Activated CD4-positive, alpha-beta T cell treated with anti-CD3 and anti-CD28 coated beads, Interleukin-2, amount 50 U/mL, for 4 hours (primary cell): ENCODE measurements at places on chromosomes 13 and 19.

DNA sequence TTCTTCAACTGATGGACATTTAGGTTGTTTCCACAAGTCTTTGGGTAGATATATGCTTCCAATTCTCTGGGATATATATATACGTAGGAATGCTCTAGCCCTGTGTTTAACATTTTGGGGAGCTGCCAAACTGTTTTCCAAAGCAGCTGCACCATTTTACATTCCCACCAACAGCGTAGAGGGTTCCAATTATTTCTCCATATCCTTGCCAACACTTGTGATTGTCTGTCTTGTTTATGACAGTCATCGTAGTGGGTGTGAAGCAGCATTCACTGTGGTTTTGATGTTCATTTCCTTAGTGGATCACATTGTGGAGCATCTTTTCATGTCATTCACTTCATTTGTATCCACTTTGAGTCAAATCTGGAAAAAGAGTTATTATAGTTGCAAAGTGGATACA, 4.7 kb upstream of the CBLC start:
- no peak for DNase-seq

- no peak for DNase-seq
Measured at GRCh38 chr13:29799041-29799440, 51.4 kb downstream of the UBL3 start.

DNA sequence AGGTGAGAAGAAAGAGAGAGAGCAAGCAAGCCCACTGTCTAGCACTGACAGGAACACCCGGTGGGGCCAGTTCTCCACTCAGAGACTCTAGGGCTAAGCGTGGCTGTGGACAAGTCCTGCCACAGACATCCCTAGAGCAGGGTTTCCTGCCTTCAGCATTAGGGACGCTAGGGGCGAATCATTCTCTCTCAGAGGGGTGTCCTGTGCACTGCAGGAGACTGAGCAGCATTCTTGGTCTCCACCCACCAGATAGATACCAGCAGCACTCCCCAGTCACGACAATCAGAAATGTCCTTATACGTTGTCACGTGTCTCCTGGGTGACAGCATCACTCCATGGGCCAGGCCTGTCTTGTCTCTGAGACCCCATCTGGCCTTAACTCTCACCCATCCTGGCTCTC, 1.5 kb downstream of the OR10H1 start:
- DNase-seq: no peak

- no peak for DNase-seq
Measured at GRCh38 chr13:39154041-39154440, 115.8 kb downstream of the NHLRC3 start.

GRCh38 chr13:77760893-77761292, 63.4 kb downstream of the SLAIN1 start:
- DNase-seq: no peak

DNA sequence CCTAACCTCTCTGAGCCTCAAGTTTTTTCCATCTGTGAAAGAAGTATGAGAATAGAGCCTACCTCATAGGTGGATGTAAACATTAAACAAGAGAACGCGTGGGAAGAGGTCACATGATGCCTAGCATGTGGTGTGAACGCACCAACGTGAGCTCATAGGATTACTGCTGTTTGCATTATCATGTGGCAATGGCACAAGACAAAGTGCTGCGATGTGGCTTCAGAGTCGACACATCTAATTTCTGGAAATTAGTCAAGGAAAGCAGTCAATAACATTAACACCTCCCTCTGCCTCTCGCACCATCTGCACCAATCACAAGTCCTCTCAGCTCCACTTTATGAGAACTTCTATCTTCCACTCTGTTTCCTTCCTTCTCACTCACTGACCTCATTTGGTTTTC, 489.7 kb downstream of the COG6 start:
- peak; percentile 21 for DNase-seq

DNA sequence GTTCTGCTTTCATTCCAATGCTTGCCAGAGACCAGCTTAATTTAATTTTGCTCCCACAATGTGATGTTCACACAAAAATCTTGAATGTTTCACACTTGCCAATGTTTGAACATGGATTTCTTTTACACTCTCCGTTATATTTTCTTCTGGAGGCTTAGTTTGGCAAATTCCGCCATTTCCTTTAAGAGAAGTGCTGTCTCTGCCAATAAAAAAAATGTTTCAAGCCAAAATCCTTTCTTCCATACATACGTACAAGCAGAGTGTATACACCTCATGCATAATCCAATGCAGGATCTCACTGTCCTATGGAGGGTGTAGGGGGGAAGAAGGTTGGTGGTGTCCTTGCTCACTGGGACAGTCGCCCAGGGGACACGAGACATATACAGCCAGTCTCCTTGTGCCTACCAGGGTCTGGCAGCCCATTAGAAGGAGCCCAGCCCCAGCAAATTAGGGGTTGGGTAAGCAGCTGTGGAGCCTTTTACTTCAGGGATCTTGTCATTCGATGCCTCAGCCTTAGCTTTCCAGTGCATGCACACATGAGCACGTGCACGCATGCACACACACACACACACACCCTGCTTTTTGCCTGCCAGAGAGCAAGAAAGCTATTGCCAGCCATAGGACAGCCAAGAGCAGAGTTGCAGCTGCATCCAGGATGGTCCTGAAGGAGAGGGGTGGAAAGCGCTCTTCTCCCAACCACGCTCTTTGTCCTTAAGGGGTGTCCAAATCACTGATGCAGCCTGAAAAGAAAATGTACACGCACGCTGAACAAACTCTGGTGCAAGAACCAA, 208.3 kb downstream of the FOXO1 start:
- DNase-seq: no peak

DNA sequence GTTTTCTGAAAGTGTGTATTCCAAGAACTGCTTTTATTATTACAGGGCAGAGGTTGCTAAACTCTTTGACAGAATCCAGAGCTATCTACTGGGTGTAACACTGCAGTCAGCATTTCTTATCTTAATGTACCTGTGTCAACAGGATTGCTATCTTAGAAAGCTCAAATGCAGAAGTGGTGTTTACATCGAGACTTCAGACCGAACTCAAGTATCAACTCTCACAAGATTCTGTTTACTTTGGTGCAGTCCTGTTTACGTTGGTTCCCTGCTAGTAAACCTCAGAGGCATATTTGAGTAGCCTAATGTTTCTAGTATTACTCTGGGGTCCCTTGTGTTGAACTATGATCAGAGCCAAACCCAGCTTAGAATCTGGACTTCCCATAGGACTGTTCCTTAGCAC, 20.5 kb downstream of the SLC15A1 start:
- DNase-seq: no peak

GRCh38 chr19:38795549-38795948, 6.5 kb downstream of the LGALS7B start:
- no peak for DNase-seq

- DNase-seq: peak; percentile 31
Measured at GRCh38 chr19:3818466-3818865, 32.3 kb upstream of the MATK start.

- peak; percentile 64 for DNase-seq
Measured at GRCh38 chr19:40190891-40191835, at the start of gene MAP3K10. Gene MAP3K10, plus strand, starts transcription at chr19:40191426. Its CDS starts 606 bp downstream, at chr19:40192032.

DNA sequence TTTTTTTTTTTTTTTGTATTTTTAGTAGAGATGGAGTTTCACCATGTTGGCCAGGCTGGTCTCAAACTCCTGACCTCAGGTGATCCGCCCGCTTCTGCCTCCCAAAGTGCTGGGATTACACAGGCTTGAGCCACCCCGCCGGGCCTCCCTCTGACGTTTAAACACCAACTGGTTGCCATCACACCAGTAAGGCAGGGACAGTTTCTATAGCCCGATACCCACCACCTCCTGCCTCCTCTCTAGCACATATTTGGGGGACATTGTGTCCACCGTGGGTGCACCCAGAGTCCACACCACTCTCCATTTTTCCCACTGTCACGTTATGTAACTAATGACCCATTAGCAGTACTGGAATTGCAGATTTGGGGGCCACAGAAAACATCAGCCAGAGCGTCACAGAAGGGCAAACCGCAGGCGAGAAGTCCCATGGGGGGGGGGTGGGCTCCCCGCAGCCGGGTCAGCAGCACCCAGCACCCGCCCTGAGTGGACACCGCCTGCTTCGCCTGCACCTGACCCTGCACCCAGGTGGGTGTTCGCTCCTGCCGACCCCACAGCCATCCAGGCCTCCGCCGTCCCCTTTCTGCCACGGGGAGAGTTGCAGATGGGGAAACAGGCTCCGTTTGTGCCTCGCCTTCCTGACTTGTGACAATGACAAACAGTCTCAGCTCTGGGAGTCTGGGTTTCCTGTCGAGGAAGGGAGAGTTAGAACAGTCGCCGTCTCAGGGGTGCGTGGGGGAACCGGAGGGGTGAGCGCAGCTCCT, 3.6 kb downstream of the ONECUT3 start:
- DNase-seq: no peak

GRCh38 chr13:29081036-29081435, 260.9 kb downstream of the MTUS2 start:
- no peak for DNase-seq

DNA sequence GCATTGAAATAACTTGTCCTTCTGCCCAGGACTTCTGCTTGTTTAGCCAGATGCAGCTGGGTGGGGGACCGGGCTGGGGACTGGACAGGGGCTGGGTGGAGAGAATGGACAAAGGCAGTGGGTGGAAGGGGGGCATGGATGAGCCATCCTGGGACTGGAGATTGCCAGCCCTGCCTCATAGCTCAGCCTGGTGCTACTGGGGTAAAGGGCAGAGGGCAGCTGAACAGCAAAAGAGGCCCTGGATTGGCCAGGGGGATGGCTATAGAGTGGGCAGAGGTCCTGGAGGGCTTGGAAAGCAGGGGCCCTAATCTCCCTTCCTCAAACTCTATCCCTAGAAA, 17.7 kb upstream of the PLAUR start:
- DNase-seq: no peak

DNA sequence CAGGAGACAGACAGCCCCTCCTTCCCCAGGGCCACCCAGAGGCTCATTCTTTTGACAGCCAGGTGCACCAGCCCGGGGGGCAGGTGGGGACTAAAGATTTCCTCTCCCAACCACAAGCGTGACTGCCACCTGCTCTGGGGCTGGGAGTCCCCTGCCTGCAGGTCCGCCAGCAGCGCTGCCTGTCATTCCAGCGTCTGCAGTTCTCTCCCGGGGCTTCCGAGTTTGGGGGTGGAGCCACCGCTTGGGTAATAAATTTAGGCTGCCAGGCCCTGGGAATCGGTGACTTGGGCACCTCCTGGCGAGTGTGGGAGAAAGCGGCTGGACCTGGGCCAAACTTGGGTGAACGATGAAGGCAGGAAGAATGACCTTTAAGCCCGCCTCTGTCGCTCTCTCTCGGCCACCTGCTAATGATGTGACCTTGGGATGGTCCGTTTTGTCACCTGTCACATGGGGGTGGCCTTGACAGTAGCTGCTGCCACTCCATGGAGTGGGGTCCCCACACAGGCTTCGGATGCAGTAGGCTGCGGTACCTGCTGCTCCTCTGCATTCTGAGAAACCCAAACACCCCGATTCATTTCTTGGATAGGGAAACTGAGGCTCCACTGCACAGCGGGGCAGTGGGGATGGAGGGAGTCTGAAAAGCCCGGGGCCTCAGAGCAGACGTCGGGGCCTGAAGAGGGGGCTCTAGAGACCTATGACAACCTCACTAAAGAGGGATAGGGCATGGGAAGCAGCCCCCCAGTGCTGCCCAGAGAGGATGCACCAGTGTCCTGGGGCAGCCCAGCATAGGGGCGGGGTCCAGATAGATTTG, 12.8 kb downstream of the FUT6 start:
- no peak for DNase-seq

DNA sequence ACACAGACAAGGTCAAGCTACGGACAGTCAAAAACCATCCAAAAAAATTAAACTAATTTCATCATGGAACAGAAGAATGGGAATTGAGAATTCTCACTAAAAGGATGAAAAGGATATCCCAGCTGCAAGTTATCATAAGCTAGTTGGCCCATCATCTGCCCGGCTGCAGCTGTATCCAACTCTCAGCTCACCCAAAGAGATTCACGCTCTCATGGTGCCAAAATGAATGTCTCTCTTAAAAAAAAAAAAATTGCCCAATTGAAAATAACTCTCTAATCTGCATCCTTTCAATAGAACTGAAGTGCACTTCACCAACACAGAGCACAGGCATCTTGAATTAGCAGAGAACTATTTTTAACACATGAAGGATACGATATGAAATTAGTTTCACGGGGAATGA, 20.0 kb downstream of the ENOX1 start:
- DNase-seq: no peak

- no peak for DNase-seq
Measured at GRCh38 chr19:3031607-3031867, 2.5 kb upstream of the TLE2 start.

DNA sequence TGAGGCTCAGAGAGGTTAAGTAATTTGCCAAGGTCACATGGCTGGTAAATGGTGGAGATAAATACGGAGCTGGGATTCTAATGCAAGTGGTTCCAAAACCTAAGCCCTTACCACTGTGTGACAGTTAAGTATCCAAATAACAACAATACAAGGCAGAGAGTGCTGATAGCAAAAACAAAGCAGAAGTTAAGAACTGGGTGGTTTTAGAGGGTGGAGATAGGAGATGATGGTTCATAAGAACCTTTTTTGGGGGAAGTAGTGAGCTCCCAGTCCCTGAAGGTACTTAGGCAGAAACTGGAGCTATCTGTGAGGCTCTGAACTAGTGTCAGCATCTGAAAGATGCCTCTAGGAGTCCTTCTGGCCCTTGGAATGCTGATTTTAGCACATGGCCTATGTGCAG, 56.2 kb upstream of the UBE2L5 start:
- no peak for DNase-seq

- no peak for DNase-seq
Measured at GRCh38 chr19:31127134-31127967, 221.9 kb downstream of the TSHZ3 start.

DNA sequence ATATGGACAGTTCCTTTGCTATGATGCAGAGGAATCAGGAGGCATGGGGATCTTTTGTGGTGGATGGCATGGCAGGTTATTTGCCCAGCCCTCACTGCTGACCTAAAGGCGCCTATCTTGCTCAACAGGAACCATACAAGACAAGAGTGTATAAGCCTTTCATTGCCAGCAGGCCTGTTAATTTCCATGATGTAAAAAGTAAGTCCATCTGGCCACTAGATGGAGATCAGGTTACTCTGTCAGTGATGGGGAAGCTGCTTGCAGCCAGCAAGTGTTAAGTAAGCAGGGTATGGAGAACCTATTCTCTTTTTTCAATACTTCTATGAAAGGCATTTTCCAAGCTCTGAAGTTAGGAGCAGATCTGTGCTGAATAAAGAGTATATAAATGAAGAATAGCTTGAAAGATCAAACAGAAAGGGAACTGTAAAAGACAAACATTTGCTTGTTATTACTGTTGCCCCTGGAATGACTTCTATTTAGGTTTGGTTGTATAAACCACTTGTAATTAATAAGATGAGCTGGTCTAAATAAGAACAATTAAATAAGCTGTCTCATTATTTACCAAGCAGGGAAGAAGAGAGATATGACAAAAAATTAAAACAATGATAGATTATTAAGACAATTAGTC, 210.9 kb downstream of the RGCC start:
- no peak for DNase-seq
